ENCODE measurements at places on chromosomes 13 and 19.

- DNase-seq, result no peak
Observed at GRCh38 chr19:7678971-7679751, 1.5 kb upstream of the TRAPPC5 start.

- DNase-seq, result no peak
Observed at GRCh38 chr19:38503077-38503410, 69.6 kb downstream of the RYR1 start.

GRCh38 chr19:16272945-16273344, 51.7 kb upstream of the KLF2 start:
- DNase-seq, result no peak

DNA sequence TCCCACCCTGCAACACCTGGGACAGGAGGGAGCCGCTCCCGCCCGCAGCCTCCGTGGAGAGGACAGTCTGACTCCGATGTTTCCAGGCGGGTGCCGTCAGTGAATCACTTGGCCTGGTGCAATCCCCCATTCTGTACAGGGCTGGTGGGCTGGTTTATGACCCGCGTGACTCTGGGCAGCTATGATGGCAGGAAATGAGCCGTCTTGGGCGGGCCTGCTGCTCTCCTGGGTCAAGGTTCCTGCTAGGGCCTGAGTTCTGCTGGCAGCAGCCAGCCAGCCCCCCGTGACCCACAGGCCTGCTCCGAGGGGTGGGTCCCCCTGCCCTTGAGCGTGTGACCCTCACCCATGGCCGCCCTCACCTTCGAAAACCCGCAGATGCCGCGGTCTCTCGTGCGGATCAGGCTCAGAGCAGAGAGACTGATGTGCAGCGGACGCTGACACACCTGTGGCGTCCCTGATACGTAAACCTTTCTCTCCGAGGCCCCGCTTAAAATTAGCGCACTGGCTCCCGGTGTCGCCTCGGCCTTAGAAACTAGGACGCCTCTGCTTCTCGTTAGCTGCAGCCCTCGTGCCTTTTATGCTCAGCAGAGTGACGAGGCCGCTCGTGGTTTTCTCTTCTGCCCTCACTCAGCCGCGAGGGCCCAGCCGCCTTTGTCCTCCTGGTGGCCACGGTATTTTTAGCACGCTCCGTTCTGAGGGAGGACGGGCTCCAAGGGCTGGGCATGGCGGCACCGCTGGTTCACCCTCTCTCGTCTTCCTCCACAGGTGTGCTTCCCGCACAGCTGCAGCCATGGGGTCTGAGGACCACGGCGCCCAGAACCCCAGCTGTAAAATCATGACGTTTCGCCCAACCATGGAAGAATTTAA, 63.4 kb downstream of the KDM4B start:
- DNase-seq, result no peak

DNA sequence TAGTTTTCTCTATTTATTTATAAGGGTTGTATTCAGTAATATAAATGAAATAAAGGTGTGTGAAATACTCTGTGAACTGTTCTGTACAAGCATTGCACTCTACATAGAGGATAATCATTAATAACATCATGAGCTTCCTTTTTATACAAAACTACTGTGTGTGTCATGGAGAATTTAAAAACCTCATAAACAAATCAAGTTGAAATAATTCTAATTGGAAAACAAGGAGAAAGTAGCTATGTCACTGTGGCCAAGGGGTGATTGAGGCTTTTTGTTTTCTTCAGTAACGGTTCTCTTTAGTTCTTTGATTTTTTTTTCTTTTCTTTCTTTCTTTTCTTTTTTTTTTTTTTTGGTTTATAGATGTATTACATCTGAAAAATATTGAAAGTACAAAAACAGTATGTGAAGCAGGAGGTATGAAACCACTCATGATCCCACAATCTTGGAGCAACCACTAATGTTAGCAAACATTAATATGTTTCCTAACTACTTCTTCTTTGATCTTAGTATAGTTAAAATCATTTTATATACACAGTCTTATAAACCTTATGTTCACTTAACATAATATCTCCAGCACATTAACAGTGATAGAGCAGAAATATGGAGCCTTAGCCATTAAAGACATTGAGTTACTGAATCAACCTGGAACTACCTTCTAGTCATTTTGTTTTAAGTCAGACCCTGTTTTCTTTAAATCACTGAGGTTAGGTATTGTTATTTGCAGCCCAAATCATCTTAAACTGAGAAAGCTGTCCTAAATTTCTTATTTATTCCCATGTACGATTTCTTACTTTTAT, 45.4 kb downstream of the WDFY2 start:
- DNase-seq, result no peak

- no peak for DNase-seq
Observed at GRCh38 chr19:23913931-23914330, 755 bp upstream of the ZNF726 start.

DNA sequence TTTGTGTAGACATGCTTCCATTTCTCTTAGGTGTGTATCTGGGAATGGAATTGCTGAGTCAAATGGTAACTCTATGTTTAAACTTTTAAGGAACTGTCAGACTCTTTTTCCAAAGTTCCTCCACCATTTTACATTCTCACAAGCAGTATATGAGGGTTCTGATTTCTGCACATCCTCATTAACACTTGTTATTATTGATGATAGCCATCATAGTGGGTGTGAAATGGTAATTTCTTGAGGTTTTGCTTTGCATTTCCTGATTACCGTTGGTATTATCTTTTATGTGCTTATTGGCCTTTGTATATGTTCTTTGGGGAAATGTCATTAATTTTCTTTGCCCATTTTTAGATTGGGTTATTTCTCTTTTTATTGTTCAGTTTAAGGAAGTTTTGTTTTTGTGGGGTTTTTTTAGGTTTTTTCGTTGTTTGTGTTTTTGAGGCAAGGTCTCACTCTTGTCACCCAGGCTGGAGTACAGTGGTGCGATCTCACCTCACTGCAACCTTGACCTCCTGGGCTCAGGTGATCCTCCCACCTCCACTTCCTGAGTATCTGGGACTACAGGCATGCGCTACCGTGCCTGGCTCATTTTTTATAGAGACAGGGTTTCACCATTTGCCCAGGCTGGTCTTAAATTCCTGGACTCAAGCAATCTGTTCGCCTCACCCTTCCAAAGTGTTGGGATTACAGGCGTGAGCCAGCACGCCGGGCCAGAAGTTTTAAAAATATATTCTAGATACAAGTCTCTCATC, 34.3 kb downstream of the NAA16 start:
- no peak for DNase-seq

DNA sequence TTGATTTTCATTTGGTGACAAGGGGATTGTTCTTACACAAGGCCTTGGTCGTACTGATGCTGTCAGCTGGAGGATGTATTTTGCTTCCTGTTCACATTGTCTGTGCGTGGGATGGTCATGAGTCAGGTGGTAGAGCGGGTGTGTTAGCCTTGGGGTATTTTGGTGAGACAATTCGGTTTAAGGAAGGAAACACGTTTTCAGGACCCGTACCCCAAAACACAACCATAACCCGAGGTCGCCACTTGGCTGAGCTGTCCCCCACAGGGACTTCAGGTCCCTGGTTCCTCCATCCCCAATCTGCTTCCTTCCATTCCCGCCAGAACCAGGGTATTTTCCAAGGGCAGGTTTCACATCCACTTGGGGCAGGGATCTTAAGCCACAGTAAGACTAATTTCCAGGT, 15.0 kb downstream of the MYO9B start:
- DNase-seq, result no peak

DNA sequence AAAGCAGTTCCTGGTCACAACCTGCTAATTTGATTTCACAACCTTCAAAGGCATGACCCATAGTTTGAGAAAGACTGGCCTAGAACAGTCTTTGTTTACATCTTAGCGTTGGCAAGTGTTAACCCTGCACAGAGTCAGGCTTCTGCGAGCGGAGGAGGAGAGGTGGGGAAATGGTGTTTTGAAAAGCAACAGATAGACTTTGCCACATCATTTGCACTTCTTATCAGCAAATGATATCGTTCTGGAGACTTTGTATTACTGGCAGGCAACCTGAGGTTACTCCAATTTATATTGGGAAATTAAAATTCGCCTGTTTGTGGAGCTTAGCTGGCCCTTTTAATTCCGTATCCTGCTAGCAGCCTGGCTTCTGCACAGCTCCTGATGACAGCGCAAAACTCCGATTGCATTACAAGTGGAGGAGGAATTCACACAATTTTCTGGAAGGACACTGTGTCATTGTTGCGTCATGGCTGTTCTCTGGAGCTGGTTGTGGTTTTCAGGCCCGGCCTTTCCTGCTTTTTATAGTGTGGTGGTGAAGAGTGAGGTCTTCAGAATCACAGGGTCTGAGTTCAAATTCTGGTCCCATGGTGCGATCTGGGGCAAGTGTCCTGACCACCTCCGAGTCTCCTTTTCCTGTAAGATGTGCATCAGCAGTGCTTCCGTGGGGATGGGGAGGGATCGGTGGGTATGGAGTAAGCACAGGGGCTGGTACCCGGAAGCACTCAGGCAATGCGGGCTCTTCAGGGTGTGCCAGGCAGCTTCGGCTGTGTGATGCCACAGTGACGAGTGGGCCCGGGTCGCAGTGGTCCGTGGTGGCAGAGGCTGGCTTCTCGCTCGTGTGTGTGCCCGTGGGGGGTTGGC, 49.1 kb upstream of the EHD2 start:
- DNase-seq, result no peak

GRCh38 chr13:38871275-38871674, 119.4 kb downstream of the STOML3 start:
- no peak for DNase-seq
